Activated CD4-positive, alpha-beta T cell treated with anti-CD3 and anti-CD28 coated beads, Interleukin-2, amount 50 U/mL, for 48 hours (primary cell): ENCODE measurements at places on chromosomes 2 and 18.

GRCh38 chr2:169159686-169160085, 90.3 kb downstream of the DHRS9 start:
- DNase-seq = no peak

- DNase-seq = no peak
Measured at GRCh38 chr18:67453901-67454300, 62.6 kb downstream of the DSEL start.

DNA sequence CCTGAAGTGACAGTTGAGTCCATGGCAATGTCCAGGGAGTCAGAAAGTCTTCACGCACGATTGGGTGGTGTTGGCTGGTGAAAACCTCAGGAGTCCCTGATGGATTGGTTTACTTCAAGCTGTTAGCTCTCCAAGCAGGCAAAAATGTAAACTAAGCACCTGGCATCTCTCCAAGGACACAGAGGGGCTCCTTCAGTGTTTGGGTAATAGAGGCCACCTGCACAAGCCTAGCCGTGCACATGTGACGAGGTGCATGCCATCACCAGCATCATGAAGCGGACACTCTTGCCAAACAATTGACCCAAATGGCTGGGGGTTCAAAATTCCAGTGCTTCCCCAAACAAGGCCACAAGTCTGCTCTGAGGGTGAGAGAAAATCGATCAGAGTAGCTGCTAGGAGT, 104.7 kb upstream of the CD302 start:
- DNase-seq = no peak

- no peak for DNase-seq
Measured at GRCh38 chr2:38343212-38343611, 33.9 kb downstream of the ATL2 start.

- no peak for DNase-seq
Measured at GRCh38 chr18:12373116-12373770, 3.8 kb downstream of the AFG3L2 start.

DNA sequence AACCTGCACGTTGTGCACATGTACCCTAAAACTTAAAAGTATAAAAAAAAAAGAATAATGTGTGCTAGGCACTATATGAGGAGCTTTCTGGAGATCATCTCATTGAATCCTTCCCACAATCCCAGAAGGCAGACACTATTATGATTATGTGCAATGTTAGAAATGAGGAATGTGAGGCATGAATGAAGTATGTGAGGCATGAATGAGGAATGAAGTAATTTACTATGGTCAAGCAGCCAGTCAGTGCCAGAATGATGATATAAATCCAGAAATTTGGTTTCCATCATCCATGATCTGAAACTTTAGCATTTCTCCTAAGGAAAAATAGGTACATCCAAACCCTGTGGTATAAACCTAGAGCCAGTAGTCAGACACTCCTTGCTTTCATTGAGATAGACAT, 42.0 kb downstream of the CCDC148 start:
- DNase-seq = no peak
